ENCODE measurements at places on chromosomes 1 and 21. TPM values are rescaled to one million over a fixed set of nuclear protein-coding genes. Genes with fewer than 3 reads are reported as not detected.

The CHI3L1 gene
- total RNA-seq, result 1.4 TPM

The PCAT6 gene
- total RNA-seq, result 0.86 TPM

The DNASE2B gene
- total RNA-seq, result 0.18 TPM

The GABPB2 gene
- total RNA-seq, result 14.4 TPM

The KCNQ4 gene
- under 0.01 TPM for total RNA-seq

All from myometrial cell (primary cell).